ENCODE measurements at places on chromosomes 13 and 19. TPM values are rescaled to one million over a fixed set of nuclear protein-coding genes. Genes with fewer than 3 reads are reported as not detected.
A peak's percentile ranks its signal among the peaks of the same experiment; 100 is the strongest.

The FAM32A gene
- total RNA-seq, result 59.7 TPM

DNA sequence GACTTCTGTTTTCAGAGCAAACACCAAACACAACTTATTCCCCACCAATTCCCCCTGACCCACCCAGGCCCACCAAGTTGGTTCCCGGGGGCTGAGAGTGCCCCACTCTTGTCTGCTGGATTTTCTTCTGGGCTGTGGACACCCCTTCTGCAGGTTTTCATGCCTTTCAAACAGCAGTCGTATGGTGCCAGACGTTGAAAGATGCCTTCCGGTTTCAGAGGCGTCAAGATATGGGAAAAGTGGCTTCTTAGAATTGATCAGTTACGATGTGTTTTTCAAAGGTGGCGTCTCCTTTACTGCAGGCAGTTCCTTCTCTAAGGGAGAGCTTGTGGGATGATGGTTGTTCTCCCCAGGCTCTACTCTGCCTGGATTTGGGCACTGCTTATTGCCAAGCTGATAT is 12.7 kb downstream of the CLEC11A start:
- no peaks in the 10 kb centered on the region for H3K4me1 ChIP-seq
- peaks cover 2% of the 10 kb centered on the region for H3K27me3 ChIP-seq
- H3K36me3 ChIP-seq, result no peaks in the 10 kb centered on the region
- H3K4me3 ChIP-seq, result no peak overlapping the region

GRCh38 chr13:50283017-50283416 is 267.8 kb downstream of the KCNRG start:
- no peak for DNase-seq
- no peak overlapping the region for H3K27ac ChIP-seq
- H3K4me3 ChIP-seq, result no peak overlapping the region
- H3K36me3 ChIP-seq, result no peaks in the 10 kb centered on the region
- H3K27me3 ChIP-seq, result no peaks in the 10 kb centered on the region

DNA sequence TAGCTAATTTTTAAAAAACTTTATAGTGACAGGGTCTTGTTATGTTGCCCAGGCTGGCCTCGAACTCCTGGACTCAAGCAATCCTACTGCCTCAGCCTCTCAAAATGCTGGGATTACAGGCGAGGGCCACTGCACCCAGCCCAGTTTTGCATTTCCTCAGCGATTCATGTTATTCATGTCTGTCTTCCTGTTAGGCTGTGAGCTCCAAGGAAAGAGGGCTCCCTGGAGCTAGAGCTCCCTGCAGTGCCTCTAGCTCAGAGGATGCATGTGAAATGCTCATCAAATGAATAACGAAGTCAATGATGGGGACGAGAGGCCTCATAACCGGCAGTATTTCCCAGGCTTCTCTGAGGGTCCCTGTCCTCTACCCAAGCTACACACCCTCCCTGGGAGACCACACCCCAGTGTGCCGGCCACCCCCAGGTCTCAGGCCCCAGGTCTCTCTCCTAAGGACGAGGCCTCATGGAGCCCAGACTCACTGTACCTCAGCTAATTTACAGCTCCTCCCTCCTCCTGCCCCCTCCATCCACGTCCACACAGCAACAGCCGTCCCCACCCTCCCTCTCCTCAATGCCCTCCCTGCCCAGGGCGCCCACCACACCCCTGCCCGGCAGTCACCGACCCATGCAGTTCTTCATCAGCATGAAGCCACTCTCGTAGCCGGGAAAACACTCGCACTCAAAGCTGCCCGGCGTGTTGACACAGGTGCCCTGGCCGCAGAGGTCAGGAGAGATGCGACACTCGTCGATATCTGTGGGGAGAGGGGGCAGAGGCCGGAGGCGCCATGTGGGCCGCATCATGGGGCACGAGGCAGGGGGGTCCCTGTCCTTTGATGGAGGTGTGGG is 28.5 kb downstream of the FBN3 start:
- no peaks in the 10 kb centered on the region for H3K27me3 ChIP-seq
- no peak overlapping the region for H3K4me3 ChIP-seq
- H3K27ac ChIP-seq, result no peak overlapping the region
- no peak for DNase-seq
- H3K36me3 ChIP-seq, result no peaks in the 10 kb centered on the region

DNA sequence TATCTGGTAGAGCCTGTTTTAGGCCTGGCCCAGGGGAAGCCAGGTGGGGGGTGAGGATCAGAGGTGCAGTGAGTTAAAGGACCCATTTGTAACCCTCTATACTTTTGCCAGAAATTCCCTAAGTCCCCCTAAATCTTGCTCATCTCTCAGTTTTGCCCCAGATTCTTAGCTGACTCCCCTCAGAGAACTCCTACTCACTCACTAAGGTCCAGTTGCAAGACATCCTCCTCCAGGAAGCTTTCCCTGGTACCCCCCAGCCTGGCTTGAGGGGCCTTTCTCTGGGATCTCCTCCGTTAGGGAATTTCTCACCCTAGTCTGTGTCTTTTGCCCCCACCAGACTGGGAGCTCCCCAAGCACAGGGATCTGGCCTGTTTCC is 1.9 kb downstream of the TSKS start:
- H3K27ac ChIP-seq, result peak overlapping the region; percentile 27
- peaks cover 7% of the 10 kb centered on the region for H3K4me1 ChIP-seq
- H3K4me3 ChIP-seq, result no peak overlapping the region
- no peaks in the 10 kb centered on the region for H3K27me3 ChIP-seq
- DNase-seq, result no peak

DNA sequence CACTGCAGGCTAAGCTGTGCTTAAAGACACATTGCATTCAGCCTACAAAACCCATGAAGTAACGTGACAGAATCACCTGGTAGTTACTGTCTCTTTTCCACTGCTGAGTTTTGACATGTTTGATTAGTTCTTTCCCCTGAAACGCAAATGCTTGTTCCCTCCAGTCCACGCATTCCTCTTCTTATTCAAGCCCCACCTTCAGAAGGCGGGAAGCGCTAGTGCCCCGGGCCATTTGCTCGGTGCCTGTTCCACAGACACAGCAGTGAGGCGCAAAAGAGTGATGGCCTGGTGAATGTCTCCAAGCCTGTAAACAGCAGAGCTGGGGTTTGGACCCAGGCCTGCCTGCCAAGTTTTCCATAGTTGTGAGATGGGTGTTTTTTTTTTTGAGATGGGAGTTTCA is 10.9 kb downstream of the ACP4 start:
- no peak overlapping the region for H3K27ac ChIP-seq
- H3K4me1 ChIP-seq, result peaks cover 23% of the 10 kb centered on the region
- H3K27me3 ChIP-seq, result no peaks in the 10 kb centered on the region
- no peak overlapping the region for H3K4me3 ChIP-seq
- H3K36me3 ChIP-seq, result no peaks in the 10 kb centered on the region

DNA sequence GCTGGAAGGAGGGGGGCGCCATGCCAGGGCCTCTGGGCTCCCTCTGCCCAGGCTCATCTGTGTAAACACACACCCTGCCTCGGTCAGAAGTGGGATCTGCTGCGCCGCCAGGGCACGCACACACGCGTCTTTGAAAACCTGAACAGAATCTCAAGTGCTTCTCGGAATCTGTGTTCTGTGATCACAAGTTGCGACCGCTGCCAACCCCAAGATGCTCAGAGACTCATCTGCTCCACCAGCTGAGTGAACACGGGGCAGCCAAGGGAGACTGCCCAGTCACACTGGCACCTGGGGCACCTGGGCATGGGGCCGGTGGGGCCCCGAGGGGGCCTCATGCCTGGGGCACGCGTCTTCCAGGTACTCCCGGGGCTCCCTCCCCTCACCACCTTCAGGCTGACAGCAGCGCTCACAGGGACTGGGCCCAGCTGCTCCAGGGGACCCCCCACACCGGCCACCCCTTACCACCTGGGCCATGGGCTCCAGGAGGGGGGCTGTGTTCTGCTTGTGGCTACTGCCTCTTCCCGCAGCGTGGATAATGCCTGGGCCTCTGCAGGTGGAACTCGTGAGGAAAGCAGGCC is 59.0 kb downstream of the KLF2 start:
- H3K36me3 ChIP-seq, result peaks cover 30% of the 10 kb centered on the region
- no peak for DNase-seq
- no peaks in the 10 kb centered on the region for H3K27me3 ChIP-seq
- peaks cover 59% of the 10 kb centered on the region for H3K4me1 ChIP-seq

GRCh38 chr13:103187721-103188156 is 121.5 kb upstream of the SLC10A2 start:
- H3K36me3 ChIP-seq, result no peaks in the 10 kb centered on the region
- H3K27ac ChIP-seq, result no peak overlapping the region
- H3K4me3 ChIP-seq, result no peak overlapping the region
- DNase-seq, result no peak
- no peaks in the 10 kb centered on the region for H3K27me3 ChIP-seq

All from gastrocnemius medialis (tissue), 4 donors.